ENCODE measurements at places on chromosomes 13 and 19.
A peak's percentile ranks its signal among the peaks of the same experiment; 100 is the strongest.

GRCh38 chr19:36401475-36401874 lies 17.0 kb downstream of the ZFP82 start:
- H3K27me3 ChIP-seq = no peaks in the 10 kb centered on the region
- H3K4me1 ChIP-seq = no peaks in the 10 kb centered on the region
- DNase-seq = no peak
- H3K27ac ChIP-seq = no peak overlapping the region
- peaks cover 17% of the 10 kb centered on the region for H3K36me3 ChIP-seq
- no peak overlapping the region for H3K4me3 ChIP-seq

- no peaks in the 10 kb centered on the region for H3K36me3 ChIP-seq
- DNase-seq = no peak
- no peak overlapping the region for H3K27ac ChIP-seq
- H3K4me3 ChIP-seq = no peak overlapping the region
Measured at GRCh38 chr13:51684076-51684475, 99.8 kb downstream of the WDFY2 start.

GRCh38 chr19:47549261-47549862 lies 23.6 kb downstream of the ZNF541 start:
- H3K4me3 ChIP-seq = no peak overlapping the region
- H3K4me1 ChIP-seq = no peaks in the 10 kb centered on the region
- no peaks in the 10 kb centered on the region for H3K36me3 ChIP-seq
- no peaks in the 10 kb centered on the region for H3K27me3 ChIP-seq
- no peak overlapping the region for H3K27ac ChIP-seq

DNA sequence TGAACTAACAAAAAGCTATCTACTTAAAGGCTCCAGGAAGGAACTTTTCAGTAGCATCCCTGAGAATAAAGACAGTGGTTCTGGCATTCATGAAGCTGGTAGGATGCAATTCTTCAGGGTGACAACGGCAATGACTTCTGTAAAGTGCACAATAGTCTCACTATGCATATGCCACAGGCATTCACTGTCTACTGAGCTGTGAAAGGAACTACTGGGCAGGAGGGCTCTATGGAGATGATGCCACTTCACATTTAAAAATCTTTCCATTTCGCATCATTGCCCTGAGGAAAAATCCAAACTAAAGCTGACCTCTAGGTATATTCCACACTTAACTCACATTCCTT lies 2020.6 kb upstream of the PCDH20 start:
- H3K36me3 ChIP-seq = no peaks in the 10 kb centered on the region
- no peaks in the 10 kb centered on the region for H3K4me1 ChIP-seq
- H3K27ac ChIP-seq = no peak overlapping the region
- H3K27me3 ChIP-seq = no peaks in the 10 kb centered on the region
- DNase-seq = no peak

GRCh38 chr13:53411463-53411862 lies 382.9 kb downstream of the OLFM4 start:
- no peak overlapping the region for H3K4me3 ChIP-seq
- no peaks in the 10 kb centered on the region for H3K36me3 ChIP-seq
- no peak overlapping the region for H3K27ac ChIP-seq
- no peaks in the 10 kb centered on the region for H3K4me1 ChIP-seq
- no peaks in the 10 kb centered on the region for H3K27me3 ChIP-seq

- H3K27ac ChIP-seq = no peak overlapping the region
- DNase-seq = no peak
- no peaks in the 10 kb centered on the region for H3K27me3 ChIP-seq
- H3K4me3 ChIP-seq = no peak overlapping the region
Measured at GRCh38 chr13:92941167-92941566, 285.4 kb upstream of the GPC6 start.

GRCh38 chr19:2561221-2561620 lies 85.3 kb downstream of the GADD45B start:
- DNase-seq = no peak
- H3K36me3 ChIP-seq = no peaks in the 10 kb centered on the region
- H3K4me3 ChIP-seq = no peak overlapping the region
- no peak overlapping the region for H3K27ac ChIP-seq
- no peaks in the 10 kb centered on the region for H3K27me3 ChIP-seq

- no peak overlapping the region for H3K4me3 ChIP-seq
- no peaks in the 10 kb centered on the region for H3K4me1 ChIP-seq
Measured at GRCh38 chr13:113116206-113116800, 6.3 kb upstream of the F10 start.

DNA sequence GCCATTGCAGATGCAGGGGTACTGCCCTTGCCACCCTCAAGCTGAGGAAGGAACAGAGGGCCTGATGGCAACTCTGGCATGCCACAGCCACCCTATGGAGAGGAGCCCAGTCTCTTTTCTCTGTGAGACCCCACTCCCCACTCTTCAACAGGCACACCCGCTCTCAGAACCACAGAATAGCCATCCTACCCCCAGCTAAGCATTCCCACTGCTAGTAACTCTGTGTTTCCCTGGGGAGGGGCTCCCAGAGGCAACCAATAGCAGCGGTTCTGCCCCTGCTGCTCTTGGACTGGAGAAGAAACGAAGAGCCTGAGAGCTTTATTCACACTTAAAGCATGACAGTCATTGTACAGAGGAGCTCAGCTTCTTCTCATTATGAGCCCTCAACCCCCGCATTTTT lies 49.3 kb downstream of the UBL3 start:
- no peak for DNase-seq
- peaks cover 52% of the 10 kb centered on the region for H3K4me1 ChIP-seq
- H3K27me3 ChIP-seq = no peaks in the 10 kb centered on the region
- no peak overlapping the region for H3K27ac ChIP-seq
- H3K4me3 ChIP-seq = no peak overlapping the region
- H3K36me3 ChIP-seq = no peaks in the 10 kb centered on the region

DNA sequence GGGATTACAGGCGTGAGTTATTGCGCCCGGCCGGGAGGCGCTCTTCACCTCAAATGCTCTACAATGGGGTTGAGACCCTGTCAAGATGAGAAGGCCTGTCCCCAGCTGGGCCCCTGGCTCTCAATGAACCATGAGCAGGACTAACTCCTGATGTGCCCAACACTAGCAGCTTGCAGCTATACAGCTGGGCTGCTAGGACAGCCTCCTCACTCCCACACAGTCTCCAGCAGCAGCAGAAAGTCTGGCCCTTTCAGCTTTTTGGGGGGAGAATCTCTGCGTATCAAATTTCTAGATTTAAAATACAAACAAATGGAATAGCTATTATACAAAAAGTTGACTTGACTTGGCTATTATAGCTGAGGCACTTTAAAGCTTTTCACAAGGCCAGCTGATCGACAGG lies 30.2 kb downstream of the TMTC4 start:
- H3K4me3 ChIP-seq = no peak overlapping the region
- H3K36me3 ChIP-seq = peaks cover 10% of the 10 kb centered on the region
- H3K4me1 ChIP-seq = no peaks in the 10 kb centered on the region
- H3K27ac ChIP-seq = no peak overlapping the region

GRCh38 chr19:38412491-38412890 lies 9.6 kb downstream of the FAM98C start:
- H3K36me3 ChIP-seq = no peaks in the 10 kb centered on the region
- DNase-seq = no peak
- H3K4me3 ChIP-seq = no peak overlapping the region
- H3K27me3 ChIP-seq = no peaks in the 10 kb centered on the region

DNA sequence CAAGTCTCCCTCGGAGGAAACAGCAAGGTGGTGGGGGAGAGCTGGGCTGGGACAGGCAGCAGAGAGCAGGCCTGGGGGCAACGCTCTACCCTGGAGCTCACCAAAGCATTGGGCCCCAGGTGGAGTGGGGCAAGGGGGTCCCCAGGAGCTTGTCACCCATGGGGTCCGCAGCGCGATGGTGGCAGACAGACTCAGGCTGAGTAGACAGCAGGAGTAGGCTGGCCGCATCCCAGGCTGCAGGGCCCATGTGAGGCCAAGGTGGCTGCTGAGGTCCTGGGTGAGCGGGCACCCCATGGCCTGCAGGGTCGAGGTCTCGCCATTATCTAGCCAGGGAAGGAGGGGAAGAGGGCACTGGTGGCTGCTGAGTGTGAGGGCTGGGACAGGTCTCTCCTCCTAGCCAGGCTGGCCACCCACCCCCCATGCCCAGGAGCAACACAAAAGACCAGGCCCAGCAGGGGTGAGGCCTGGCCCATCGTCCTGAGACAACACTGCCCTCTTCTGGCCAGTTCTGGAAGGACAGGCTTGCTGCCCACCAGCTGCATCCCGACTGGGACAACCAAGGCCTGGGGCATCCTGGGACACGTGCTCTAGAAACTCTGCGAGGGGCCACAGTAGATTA lies 33.1 kb downstream of the CEBPG start:
- H3K27me3 ChIP-seq = no peaks in the 10 kb centered on the region
- H3K36me3 ChIP-seq = no peaks in the 10 kb centered on the region
- no peak overlapping the region for H3K27ac ChIP-seq

GRCh38 chr13:62087124-62087523 lies 671.5 kb upstream of the PCDH20 start:
- H3K27ac ChIP-seq = no peak overlapping the region

GRCh38 chr13:89968470-89968869 lies 1379.0 kb upstream of the MIR17HG start:
- no peaks in the 10 kb centered on the region for H3K36me3 ChIP-seq
- no peak overlapping the region for H3K4me3 ChIP-seq
- H3K27me3 ChIP-seq = no peaks in the 10 kb centered on the region
- no peak for DNase-seq
- H3K4me1 ChIP-seq = no peaks in the 10 kb centered on the region
- no peak overlapping the region for H3K27ac ChIP-seq

DNA sequence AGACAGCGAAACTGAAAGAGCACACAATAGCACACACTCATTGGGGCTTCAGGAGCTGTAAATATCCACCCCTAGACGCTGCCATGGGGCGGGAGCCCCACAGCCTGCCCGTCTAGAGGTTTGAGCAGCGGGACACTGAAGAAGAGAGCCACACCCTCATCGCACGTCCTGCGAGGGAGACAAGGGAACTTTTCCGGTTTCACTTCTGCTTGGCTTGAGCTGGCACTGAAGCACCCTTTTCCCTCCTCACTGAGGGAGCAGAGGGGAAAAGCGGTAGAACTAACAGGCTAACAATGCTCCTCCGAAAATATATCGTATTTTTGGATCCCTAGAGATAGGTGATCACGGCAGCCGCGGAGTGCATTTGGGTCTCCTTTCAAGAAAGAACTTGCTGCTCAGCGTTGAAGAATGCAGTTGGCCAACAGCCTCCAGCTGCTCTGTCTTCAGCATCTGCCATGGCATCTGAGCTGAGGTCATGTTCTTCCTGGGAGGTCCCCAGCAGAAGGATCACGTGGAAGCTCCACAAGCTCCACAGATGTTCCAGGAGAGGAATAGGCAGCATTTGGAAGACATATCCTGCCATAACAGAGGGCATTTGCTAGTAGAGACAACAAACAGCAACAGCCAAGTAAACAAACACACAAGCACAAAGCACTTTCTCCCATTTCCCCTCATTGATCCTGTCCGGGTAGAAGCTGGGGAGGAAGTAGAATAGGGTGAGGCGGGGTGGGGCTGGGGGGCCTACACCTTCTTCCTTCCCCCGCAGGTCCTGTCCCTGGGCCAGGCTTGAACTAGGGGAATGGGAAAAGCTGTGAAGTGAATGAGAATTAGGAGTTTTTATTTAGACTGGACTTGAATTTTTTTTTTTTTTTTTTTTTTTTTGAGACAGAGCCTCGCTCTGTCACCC lies 44.8 kb upstream of the ALOX5AP start:
- DNase-seq = no peak
- peaks cover 4% of the 10 kb centered on the region for H3K4me1 ChIP-seq
- peak overlapping the region; percentile 14 for H3K4me3 ChIP-seq

- no peaks in the 10 kb centered on the region for H3K4me1 ChIP-seq
- no peaks in the 10 kb centered on the region for H3K27me3 ChIP-seq
- no peak overlapping the region for H3K4me3 ChIP-seq
- no peak for DNase-seq
Measured at GRCh38 chr13:47332149-47332548, 435.3 kb upstream of the HTR2A start.

- H3K4me1 ChIP-seq = no peaks in the 10 kb centered on the region
- H3K27ac ChIP-seq = no peak overlapping the region
- DNase-seq = no peak
- H3K27me3 ChIP-seq = no peaks in the 10 kb centered on the region
Measured at GRCh38 chr13:107461751-107462150, 753.6 kb downstream of the LIG4 start.

DNA sequence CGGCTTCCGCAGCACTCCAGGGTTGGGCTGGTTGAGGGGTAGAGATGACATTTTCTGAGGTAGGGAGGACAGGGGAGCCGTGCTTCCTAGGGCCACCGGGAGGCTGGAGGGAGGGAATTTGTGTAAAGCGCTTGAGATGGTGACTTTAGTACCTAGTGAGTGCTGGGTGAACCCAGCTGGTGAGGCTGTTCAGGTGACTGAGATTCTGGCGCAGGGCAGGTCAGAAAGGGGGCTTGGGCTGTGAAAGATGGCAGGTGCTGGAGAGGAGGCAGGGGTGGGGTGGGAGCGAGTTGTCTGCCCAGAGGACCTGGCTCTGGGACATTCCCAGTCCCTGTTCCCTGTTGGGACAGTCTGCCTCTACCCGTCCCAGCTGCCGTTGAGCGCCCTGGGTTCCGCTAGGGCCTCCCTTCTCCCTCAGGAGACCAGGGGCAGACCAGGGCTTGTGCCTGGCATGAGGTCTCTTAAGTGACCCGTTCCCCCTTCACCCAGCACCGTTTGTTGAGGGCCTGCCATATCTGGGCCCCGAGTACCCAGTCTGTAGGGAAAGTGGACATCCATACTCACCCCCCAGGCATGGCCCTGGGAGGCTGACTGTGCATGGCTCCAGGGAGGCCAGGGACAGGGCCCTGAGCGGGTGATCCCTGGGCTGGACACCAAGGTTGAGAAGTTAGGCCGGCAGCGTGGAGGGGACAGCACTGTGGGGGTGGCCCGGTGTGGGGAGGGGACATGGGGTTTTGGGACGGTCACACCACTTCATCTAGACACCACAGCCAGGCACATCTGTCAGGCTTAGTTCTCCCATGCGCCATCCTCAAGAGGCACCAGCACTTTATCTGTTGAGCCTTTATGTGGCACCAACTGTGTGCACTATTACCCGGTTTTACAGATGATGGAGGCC lies 5.0 kb downstream of the PTOV1 start:
- DNase-seq = no peak
- H3K36me3 ChIP-seq = peaks cover 6% of the 10 kb centered on the region
- H3K4me1 ChIP-seq = peaks cover 21% of the 10 kb centered on the region
- no peak overlapping the region for H3K27ac ChIP-seq

- no peak overlapping the region for H3K4me3 ChIP-seq
- H3K4me1 ChIP-seq = no peaks in the 10 kb centered on the region
- no peak for DNase-seq
- H3K27ac ChIP-seq = no peak overlapping the region
- no peaks in the 10 kb centered on the region for H3K36me3 ChIP-seq
Measured at GRCh38 chr13:34738254-34738992, 203.6 kb upstream of the NBEA start.

- no peak overlapping the region for H3K4me3 ChIP-seq
- no peaks in the 10 kb centered on the region for H3K27me3 ChIP-seq
- DNase-seq = no peak
- H3K27ac ChIP-seq = no peak overlapping the region
Measured at GRCh38 chr13:75806117-75806516, 170.0 kb downstream of the LMO7 start.
